ENCODE measurements at places on chromosomes 7 and 10. TPM values are rescaled to one million over a fixed set of nuclear protein-coding genes. Genes with fewer than 3 reads are reported as not detected.
A peak's percentile ranks its signal among the peaks of the same experiment; 100 is the strongest.

- no peak for DNase-seq
Observed at GRCh38 chr7:117674617-117675016, 194.8 kb downstream of the CFTR start.

The TRIP6 gene
- 57.5 TPM for total RNA-seq

DNA sequence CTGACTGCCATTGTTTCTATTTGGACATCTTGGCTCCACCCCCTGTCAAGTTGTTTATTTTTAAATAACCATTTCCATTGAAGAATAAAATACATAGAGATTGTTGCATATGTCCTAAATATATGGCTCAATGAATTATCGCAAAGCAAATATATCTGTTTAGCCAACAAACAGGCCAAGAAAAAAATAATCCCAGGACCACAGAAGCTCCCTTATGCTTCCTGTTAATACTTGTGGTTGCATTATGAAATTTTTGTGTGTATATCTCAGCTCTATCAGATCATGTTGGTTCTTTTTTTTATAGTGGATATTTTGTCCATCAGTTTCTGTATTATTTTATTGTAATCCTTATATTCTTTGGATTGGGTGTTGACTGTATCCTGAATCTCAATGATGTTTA, 53.4 kb upstream of the CYP2C8 start:
- DNase-seq: no peak

DNA sequence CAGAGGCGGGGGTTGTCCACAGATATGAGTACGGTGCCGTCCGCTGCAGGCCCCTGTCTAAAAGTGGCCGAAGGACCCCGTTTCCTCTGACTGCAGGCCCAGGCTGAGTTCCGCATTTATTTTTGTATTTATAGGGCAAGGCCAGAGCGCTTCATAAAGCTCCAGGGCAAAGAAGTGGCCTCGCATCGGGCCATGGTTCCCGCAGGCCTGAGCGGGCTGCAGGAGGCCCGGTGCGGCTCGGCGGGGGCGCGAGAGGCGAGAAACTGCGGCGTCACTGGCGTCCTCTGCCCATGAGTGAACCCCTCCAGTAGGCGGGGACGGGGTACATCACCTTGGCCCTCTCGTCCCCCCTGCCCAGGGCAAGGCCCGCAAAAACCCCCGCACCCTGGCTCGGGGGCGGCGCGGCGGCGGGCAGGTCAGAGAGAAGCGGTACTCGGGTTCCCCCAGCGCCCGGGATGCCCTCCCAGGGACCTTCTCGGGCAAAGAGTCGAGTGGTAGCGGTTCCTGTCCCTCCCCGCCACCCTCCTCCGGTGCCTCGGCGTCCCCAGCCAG, 355.7 kb downstream of the DNAJB6 start:
- DNase-seq: no peak

DNA sequence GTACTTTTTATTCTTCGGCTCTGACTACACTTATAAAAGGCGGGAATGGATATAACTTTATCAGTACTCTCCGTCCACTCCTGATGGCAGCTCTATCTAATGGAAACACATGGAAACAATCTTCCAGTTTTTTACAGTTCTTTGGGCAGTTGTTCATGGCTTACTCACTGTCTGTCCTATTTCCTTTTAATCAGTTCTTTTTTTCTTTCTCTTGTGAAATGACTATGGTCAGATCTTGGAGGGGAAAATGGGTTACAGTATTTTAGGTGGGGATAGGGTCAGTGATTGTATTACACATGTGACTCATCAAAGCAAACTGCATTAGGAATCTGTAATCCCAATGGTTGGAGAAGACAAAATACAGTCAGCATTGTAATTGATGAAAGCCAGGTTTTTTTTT, 112.4 kb downstream of the BICC1 start:
- DNase-seq: no peak

DNA sequence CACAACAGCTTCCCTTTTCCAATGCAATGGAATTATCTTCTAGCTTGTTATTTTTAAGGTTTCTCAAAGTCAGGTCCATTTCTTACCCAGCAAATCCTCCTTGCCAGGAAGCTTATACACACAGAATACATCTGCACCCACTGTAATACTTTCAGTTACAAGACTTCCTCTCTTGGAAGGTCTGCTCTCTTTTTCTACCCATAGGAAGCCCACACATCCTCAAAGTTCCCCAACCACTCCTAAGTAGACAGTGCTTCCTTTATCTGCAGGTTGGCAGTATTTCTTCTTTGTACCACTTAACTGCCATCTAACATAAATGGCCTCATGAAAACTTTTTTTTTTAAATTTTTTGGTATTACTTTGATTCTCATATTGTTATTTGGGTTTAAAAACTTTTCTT, 155.6 kb downstream of the TAX1BP1 start:
- DNase-seq: no peak

GRCh38 chr7:75814407-75814947, 871 bp upstream of the CCL24 start:
- no peak for DNase-seq

DNA sequence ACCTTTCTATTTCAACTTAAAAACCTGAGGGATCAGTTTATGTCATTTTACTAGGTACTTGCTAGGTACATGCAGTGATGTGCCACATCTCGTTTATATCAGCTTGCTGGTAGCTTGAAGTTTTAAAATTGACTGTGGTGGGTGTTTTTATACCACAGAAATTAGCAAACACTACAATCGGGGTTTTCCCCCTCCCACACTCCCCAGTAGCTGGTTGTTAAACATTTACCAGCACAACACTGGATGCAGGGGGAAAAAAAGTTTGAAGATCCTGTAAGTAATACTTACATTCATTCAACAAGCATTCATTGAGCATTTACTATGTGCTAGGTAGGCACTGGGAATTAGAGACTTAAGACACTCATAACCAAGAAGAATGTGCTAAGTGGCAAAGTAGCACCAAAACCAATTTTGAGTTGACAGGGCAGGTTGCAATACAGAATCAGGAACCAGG, 32.6 kb downstream of the USP6NL start:
- no peak for DNase-seq

The CPXM2 gene
- total RNA-seq: 4.9 TPM

The ADAM12 gene
- total RNA-seq: 8.1 TPM

The WIPF3 gene
- 1.8 TPM for total RNA-seq

The P4HA1 gene
- 145 TPM for total RNA-seq

DNA sequence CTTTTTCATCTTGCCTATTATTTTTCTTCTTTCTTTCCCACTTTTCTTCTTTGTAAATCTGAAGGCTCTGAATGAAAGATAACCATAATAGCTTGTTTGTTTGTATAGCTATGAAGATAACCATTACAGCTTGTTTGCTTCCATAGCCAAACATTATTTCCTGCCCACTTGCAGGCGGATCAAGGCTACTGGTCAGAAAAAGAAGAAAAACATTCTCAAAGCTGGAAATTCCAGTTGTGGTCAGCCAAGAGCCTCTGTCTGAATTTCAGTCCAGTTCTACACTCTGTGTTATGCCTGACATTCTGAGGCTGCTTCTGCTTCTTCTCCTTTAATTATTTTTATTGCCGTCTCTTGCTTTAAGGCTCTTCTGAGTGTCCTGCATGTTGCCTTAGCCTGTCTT, 48.9 kb downstream of the TMEM178B start:
- DNase-seq: no peak

The OR13A1 gene
- 0.37 TPM for total RNA-seq

GRCh38 chr7:144255471-144255897, 9.1 kb downstream of the OR2A7 start:
- DNase-seq: peak; percentile 3

GRCh38 chr7:151968357-151968756, 12.1 kb downstream of the GALNTL5 start:
- no peak for DNase-seq

DNA sequence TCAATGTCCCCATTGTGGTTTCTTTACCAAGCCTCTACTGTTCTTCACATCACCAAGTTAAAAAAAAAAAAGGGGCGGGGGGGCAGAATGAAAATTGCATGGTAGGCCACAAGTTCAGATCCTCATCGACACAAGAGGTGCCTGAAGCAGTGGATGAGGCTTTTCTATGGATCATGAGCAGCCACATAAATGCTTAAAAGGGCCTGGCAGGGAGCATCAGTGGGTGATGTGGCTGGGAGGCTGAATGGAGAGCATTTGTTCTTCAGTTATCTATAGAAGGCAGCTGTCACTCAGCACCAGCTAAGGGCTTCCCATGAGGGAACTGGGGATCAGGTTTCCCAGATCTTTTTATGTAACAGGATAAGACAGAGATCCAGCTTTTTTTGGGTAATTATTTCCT, 117.9 kb downstream of the CFTR start:
- DNase-seq: no peak

DNA sequence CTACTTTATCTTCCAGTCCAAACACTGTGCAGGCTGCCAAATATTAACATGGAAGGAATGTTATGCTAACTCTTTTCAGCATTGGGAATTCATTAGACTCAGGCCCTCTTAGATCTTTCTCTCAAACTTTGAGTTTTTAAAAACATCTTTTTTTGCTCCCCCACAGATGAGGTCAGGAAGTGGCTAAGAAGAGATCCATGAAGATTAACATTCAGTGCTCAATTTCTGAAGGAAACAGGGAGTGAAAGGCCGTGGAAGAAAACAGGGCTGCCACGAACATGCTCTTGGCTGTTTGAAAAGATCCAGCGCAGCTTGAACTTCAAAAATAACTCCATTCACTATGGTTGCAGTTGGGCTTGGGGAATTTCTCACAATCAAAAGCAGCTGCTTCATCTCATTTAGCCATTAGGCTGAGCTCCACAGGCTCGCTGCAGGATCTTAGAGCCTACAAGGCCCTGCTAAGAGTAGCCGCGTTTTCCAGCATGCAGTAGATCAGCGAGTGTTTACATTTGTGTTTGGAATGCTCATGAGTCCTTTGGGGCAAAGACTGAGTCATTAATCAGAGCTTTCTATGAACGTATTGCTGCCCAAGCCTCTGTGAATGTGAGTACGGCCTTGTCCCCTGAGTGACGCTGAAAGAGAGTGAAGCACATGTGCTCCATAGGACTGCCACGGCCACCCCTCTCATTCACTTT, 41.2 kb upstream of the TNS3 start:
- peak; percentile 85 for DNase-seq

GRCh38 chr10:75283671-75284470, 48.1 kb upstream of the COMTD1 start:
- DNase-seq: peak; percentile 75

The SNCG gene
- total RNA-seq: 12.1 TPM

DNA sequence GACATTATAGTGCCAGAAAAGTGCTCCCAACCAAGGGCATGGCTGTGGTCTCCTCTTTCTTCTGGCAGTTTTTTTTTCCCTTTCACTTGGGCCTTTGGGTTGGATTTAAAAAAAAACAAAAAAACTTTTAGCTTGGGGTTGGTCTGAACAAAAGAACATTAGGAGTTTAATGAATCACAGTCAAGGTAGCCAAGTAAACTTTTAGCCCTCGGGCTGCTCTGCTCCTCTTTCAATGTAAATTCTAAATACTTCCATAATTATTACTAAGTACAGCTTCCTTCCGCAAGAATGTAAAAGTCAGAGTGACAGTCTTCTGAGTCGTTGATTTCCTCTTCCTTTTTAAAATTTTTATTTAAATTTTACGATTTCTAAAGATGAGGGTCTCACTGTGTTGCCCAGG, 79.2 kb downstream of the NRF1 start:
- DNase-seq: no peak

DNA sequence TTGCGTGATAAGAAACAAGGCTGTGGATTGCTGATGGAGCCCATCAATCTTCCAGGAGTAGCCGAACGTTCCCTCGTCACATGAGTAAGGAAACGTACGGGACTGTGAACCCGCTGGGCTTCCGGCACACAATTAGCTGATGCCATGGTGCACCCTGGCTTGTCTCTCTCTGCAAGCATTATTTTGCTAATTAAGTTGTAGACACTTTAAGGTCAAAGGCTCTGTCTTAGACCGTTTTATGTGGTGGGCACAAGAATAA, 50.9 kb downstream of the ADARB2 start:
- DNase-seq: no peak

The ANKRD61 gene
- total RNA-seq: not detected

DNA sequence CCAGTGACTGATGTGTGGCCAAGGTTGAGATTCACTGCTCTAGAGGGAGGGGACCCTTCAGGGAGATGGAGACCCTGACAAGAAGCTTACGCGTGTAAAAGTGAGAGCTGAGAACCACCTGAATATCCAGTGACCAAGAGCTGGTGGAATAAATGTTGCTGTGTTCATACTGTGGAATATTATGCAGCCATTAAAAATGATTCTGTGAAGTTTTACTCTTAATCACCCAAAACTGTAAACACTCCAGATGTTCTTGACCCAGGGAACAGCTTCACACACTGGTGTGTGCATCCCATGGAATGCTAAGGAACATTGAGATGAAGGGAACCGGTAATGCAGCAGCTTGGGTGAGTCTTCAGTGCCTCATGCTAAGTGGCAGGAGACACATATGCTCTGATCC, 4.3 kb upstream of the POLM start:
- no peak for DNase-seq

The MOGAT3 gene
- 6.3 TPM for total RNA-seq

The CALML3 gene
- not detected for total RNA-seq
